Bone marrow (tissue), 2 donors: ENCODE measurements at places on chromosomes 1 and 21.

- DNase-seq: no peak
These were observed 430.9 kb downstream of the LMO4 start for GRCh38 chr1:87759421-87760087.

- DNase-seq: no peak
These were observed 325.0 kb downstream of the ZNF326 start for GRCh38 chr1:90319918-90320317.

DNA sequence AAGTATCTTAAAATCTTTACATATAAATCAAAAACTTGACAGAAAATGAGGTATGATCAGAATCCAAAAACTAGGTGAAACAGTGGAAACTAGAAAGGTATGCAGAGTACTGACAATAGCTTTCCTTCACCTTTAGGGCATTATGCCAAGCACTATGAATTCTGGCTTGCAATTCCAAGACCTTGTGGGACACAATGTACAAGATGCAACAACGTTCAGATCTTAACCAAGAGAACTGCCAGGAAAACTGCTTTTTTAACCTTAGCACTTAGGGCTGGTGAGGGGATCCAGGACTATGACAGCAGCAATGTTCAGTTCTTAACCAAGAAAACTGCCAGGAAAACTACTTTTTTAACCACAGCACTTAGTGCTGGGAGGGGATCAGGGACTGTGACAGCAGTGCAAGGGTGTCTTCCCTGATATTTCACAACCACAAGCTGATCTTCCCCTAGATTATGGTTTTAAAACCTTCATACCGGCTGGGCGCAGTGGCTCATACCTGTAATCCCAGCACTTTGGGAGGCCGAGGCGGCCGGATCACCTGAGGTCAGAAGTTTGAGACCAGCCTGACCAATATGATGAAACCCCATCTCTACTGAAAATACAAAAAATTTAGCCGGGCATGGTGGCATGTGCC, 22.3 kb downstream of the FOXJ3 start:
- DNase-seq: no peak

- no peak for DNase-seq
These were observed 28.3 kb downstream of the CDC14A start for GRCh38 chr1:100380635-100381034.

GRCh38 chr1:154483941-154484803, 17.8 kb upstream of the TDRD10 start:
- DNase-seq: no peak

- no peak for DNase-seq
These were observed 816 bp downstream of the HYI start for GRCh38 chr1:43452789-43453441.

GRCh38 chr1:161192476-161193465, 6.1 kb downstream of the ADAMTS4 start:
- DNase-seq: peak; percentile 77
